Kasumi-1 (cell line): ENCODE measurements at places on chromosomes 7 and 10.
A peak's percentile ranks its signal among the peaks of the same experiment; 100 is the strongest.

DNA sequence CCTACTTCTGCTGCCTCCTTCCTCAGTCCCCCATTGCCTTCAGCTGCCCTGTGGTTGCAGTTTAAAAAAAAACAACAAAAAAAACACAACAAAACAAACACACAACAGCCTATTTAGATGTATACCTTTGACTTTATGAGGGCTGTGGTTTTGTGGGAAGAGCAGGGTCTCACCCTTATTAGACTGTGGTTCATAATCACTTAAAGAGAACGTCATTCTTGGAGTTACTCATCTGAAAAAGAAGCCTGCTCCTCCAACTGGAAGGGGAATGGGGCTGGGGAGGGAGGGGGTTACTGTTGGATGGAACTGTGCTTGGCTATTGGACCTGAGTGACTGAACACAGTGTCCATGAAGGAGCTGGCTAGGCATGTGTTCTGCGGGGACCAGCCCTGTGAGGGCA, 48.1 kb downstream of the SDK1 start:
- no peak for DNase-seq

- DNase-seq: no peak
Observed at GRCh38 chr7:19104811-19105210, 12.6 kb downstream of the TWIST1 start.

DNA sequence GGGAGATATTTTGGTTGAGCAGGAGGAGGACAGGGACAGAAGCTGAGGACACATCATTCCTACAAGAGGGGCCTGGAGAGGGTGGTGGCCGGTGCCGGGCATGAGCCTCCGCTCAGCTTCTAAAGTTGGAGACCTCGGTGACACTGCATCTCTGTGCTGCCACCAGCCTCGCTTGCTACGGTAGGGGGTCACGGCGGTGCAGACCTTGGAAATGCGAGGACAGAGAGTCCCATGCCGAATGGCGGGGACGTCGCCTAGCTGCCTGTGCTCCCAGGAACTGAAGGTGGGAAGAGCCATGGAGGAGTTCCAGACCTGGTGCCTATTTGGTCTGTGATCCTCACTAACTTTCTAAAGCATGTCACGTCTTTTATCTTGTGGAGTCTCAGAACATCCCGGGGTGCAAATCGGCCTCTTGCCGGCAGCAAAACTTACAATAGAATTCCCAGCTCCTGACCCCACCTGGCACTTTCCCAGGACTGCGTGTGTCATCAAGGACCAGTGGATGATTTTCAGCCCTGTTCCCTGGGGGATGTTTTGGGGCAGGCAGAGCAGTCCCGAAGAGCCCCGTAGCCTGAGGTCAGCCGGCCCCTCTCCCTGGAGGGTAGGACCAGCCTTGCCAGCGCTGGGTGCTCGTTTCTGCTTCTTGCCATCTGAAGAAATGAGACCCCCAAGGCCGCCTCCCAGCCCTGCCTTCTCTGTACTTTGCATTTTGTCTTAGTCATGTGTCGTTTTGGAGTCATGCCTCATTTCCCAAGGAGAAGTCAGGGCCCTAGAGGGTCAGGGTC, 205.8 kb upstream of the SHH start:
- no peak for DNase-seq

GRCh38 chr7:152862856-152863255, 103.3 kb downstream of the ACTR3B start:
- no peak for DNase-seq

DNA sequence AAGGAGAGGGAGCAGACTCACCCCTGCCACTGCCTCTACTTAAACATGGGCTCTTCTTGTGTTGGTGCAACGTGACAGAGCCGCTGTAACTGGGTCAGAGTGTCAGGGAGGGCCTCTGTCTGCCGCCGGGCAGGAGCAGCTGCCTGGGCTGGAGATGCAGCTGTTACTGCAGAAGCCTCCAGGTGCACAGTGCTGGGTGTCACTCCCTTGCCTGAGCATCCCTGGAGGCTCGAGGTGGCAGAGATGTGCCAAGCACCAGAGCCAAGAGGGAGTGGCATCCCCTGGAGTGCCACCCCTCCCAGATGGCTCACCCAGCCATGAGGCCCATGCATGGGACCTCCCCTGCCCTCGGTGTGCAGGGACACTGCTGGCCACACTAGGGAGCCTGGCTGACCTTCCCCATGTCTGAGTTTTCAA, 145.7 kb downstream of the PRPF18 start:
- DNase-seq: no peak

DNA sequence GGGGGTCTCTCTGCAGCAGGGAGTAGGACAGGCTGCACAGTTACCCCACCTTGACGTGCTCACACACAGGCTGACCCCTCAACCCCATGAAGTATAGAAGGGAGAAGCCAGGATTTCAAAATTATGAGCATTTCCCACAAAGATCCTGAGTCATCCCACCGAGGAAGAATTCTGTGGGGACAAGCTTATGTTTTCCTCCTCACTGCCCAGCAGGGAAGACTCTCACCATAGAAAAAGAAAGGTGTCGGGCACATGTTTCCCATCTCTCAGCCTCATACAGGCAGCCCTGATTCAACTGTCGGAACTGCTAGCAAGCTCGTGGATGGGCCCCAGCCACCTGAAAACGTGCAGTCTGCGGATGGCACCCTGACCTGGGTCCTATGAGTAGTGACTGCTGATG, 499.7 kb upstream of the MKI67 start:
- DNase-seq: no peak

DNA sequence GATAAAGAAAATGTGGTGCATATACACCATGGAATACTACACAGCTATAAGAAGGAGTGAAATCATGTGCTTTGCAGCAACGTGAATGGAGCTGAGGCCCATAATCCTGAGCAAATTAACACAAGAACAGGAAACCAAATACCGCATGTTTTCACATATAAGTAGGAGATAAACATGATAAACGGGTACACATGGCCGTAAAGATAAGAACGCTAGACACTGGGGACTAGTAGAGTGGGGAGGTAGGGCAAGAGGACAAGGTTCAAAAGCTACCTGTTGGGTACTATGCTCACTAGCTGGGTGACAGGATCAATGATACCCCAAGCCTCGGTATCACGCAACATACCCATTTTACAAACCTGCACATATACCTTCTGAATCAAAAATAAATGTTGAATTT, 113.7 kb downstream of the CSTF2T start:
- DNase-seq: no peak

GRCh38 chr7:91949221-91950009, 8.8 kb downstream of the AKAP9 start:
- DNase-seq: no peak

GRCh38 chr7:144830024-144830785, 5.6 kb downstream of the TPK1 start:
- no peak for DNase-seq

DNA sequence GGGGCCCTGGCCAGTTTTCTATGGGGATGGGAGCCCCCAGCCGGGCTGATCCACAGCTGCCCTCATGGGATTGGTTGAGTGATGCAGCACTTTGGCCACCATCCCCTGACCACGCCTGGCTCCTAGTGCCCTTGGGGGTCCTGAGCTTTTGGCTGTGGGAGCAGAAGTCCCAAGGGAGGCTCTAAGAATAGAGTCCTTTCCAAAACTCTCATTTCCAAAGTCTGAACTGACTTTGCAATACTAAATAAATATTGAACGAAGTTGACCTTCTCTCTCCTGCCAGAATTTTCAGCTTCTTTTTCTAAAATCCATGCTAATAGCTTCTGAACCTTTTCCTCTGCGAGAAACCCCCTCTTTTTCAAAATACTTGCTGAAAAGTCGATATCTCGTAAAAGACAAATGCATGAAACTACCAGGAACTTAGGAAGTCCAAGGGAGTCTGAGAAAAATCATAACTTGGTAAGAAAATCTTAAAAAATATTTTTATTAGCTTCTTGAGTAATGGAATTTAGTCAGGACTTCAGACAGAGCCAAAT, 62.7 kb upstream of the IGFBP3 start:
- DNase-seq: no peak

DNA sequence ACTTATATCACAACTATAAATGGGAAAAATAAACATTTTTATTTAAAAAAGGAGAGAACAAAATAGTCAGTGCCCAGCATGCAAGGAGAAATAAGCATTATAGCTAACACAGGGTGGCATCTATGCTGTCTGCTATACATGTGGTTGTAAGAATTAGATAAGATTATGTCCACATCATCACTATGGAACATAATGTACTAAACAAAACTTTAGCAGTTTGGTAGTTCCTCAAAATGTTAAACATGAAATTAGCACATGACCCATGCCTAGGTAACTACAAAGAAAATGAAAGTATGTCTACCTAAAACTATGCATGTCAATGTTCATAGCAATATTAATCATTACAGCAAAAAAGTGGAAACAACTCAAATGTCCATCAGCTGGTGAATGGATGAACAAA, 28.7 kb upstream of the RUFY2 start:
- peak; percentile 21 for DNase-seq

DNA sequence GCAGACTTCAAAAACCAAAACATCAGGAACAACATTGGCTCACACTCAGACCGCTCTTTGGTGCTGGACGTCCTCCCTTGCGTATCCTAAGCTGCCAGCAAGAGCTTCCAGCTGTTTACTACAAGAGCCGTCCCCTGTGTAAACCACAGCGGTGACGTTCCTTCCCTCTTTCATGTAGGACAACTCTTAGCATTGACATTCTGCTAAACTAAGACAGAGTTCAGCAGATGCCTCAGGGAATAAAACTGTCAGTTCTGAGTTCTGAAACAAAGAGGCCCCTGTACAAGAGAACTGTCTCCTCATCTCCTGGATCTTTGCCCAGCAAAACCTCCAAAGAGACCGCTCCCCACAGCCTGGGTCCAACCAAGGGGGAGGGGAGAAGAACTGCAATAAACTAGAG, 57.8 kb upstream of the OPALIN start:
- DNase-seq: no peak

DNA sequence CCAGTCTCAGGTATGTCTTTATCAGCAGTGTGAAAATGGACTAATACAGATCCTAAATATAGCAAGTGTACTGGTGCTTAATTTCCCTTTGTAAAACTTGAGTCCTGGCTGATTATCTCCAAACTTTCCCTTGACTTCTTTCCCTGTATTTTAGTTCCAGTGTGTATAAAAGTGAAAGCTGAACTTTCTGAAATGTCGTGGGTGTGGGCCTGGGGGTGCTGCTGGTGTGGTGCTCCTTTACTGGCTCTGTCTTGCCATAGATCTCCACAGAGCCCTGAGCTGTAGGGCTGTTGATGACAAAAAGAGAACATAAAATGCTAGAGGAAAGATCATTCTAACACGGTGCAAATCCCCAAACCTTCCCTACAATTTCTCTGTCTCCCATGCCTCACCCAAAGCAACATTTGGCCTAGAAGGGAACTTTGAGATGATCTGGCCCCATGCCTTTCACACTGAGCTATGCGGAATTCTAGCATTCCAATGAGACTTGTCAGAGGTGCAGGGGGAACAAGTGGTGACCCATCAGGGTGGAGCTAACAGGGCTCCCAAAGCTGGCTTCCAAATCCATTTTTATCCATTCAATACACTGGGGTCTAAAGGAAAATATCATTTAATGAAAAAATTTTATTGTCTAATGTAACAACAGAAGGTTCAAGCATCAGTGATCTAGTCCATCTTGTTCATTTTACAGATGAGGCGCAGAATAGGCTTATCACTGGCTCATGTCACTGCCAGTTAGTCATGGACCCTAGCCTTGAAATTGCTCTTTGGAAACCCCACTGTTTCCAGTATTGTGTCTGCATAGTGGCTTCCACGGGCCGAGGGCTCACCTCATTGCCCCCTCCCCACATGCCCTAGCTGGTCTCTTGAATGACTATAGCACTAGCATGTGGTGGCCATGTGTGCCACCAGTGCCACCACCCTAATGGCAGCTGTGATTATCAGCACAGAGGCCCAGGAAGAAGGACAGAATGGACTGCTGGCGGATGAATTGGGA, 1000.9 kb downstream of the LRMDA start:
- no peak for DNase-seq

- DNase-seq: no peak
Observed at GRCh38 chr10:33134011-33134751, 176.2 kb upstream of the ITGB1 start.

DNA sequence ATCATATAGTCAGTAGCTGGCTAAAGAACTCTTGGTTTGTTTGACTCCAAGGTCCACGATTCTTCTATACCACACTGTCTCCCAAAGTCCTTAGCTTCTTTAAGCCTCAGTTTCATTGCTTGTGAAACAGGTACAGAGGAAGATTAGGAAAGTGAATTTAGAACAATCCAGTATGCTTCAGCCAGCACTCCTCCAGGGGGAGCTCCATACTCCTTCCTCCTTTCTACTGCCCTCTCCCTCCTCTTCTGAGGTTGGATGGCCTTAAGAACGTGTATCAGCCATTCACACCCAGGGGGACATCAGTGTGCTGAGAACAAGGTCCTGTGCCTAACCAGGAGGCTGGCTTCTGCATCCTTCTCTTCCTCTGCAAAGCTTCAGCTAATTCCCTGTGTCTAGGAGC, 54.8 kb upstream of the CALD1 start:
- DNase-seq: peak; percentile 21

- DNase-seq: no peak
Observed at GRCh38 chr10:85645926-85646711, 720.5 kb downstream of the GRID1 start.

DNA sequence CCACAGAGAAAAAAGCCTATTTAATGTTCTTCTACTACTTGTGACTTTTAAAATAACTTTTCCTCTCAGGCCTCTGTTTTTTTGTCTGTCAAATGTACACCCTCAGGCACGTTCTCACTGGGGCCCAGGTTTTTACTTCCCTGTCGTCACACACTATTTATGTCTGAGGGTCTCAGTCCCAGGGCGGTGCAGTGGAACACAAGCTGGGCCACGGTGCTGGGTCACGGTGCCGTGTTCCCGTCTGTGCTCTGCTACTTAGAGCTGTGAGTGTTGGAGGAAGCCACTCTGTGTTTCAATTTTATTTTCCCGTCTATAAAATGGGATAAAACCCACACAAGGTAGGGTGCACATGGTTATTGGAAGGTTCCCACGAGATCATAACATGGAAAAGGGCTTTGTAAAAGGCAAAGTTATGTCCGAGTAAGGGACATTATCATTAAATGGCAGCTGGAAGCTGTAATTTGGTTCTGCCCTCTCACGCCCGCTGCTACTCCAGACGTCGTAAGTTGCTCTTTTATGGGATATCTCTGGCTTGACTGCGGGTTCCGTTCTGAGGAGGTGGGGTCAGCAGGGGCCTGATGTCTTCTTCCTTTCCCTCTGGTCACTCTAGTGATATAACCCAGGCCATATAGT, 25.2 kb downstream of the ZNF775 start:
- DNase-seq: no peak

GRCh38 chr7:66099551-66100407, 14.9 kb upstream of the CRCP start:
- DNase-seq: peak; percentile 89

- DNase-seq: no peak
Observed at GRCh38 chr7:9204571-9204970, 771.2 kb downstream of the NXPH1 start.
